ENCODE measurements at places on chromosomes 13 and 19.

DNA sequence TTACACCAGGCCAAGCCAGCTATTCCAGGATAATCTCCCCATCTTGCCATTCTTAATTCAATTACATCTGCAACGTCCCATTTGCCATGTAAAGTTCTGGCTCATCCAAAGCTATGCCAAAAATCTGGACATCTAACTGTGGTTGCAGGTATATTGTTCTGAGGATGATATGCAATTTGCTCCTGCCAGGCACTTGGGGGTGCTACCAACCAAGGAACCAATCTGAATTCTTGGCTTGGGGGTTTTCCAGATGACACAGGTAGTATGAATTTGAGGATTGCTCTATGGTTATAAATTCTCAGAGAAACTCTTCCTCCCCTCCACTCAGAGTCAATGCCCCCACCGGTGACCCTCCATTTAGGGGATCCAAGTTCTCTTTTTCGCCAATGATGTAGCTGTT lies 33.0 kb downstream of the CRYL1 start:
- no peak for DNase-seq

DNA sequence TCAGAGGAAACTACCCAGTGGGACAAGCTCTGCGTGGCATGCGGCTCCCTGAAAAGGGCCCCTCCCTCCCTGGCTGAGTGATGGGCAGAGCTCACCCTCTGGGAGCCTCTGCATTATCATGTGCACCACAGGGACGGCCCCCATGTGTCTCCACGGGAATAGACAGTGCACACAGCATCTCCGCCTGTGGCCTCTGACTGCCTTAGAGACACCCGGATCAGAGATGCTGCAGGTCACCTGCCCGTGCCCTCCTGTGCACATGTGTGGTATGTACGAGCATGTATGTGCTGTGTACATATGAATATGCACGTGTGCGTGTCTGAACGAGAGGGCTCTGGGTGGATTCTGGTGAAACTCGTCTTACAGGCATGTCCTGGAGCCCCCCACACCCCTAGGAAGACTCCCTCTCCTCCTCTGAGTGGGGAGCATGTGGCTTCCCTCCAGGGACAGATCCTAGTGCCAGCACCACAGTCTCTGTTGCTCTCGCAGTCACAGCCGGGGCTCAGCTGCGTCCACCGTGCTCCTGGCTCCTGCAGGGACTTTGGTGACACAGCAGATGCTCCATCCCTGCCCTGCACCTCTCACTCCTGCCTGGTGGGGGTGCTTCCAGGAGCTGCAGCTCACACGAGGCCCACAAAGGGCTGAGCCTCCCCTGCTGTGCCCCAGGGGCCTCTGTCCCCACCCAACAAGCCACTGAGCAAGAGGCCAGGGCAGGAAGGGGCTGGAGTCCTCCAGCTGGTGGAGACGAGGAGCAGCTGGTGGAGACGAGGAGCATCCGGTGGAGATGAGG lies 19.6 kb downstream of the C13orf46 start:
- no peak for DNase-seq

- peak; percentile 94 for DNase-seq
Observed at GRCh38 chr19:850221-850978, 1.7 kb upstream of the ELANE start.

GRCh38 chr13:100443998-100444328 lies 144.6 kb downstream of the GGACT start:
- no peak for DNase-seq

GRCh38 chr13:113299951-113300350 lies 2.9 kb downstream of the LAMP1 start:
- no peak for DNase-seq

DNA sequence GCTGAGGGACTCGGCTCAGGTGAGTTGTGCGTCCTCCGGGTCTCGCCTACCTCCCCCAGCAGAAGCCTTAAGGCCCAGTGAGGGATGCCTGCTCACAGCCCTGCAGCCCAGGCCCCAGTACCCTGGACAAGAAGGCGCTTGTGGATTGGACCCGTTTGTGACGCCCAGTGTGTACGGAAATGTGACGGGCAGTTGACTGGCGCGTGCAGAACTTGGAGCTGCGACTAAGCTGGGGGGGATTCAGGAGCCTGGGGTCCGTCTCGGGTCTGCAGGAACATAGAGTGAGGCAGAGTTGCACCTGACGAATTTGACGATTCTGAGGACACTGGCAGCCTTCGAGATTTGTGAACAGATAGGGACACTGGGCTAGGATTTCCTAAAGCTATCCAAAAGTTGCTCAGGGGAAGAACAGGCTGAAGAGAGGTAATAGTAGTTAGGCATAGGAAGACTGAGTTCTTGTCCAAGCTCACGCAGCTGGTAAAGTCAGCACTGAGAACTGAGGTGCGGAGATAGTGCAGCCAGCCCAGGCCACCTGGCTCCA lies 519 bp downstream of the ZNF551 start:
- no peak for DNase-seq

DNA sequence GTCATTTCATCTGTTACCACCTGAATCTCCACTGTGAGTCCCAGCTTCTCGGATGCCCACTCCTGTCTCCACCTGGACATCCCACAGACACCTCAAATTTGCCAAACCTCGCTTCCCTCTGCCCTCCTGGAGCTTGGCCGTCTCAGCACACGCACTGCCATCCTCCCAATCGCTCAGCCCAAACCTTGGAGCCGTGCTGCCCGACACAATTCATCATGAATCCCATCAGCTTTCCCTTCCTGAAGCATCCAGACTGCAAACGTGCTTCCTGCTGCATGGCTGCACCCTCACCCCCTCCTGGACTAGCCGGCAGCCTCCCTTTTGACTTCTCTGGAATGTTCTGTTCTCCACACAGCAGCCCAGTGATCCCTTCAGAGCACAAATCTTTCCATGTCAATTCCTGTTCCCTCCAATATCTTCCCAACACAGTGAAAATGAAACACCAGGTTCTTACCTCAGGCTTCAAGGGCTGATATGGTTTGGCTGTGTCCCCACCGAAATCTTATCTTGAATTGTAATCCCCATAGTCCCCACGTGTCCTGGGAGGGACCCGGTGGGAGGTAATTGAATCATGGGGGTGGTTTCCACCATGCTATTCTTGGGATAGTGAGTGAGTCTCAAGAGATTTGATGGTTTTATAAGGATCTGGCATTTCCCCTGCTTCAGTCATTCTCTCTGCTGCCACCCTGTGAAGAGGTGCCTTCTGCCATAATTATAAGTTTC lies 1.1 kb upstream of the PROZ start:
- DNase-seq = peak; percentile 58

Measured in coronary artery (tissue), 2 donors.